ENCODE measurements at places on chromosomes 11 and 22.

DNA sequence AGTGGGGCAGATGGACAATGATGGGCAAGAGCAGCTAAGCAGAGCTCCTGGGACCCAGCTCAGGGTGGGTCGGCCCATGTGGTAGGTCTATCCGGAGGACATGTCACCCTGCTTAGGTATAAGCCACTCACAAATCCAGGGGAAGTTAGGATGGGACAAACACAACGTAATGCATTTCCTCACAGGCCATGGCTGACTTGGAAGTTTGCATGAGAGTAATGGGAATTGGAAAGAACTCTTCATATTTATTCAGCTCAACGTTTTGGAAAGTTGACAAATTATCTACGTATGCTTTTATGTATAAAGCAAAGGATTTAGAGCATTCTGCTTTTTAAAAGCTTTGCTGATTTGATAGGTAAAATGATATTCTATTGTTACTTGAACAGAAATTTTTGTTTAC, 74.9 kb downstream of the SMCO4 start:
- DNase-seq = no peak

- DNase-seq = no peak
Observed at GRCh38 chr22:42814215-42814614, 42.9 kb downstream of the ARFGAP3 start.

DNA sequence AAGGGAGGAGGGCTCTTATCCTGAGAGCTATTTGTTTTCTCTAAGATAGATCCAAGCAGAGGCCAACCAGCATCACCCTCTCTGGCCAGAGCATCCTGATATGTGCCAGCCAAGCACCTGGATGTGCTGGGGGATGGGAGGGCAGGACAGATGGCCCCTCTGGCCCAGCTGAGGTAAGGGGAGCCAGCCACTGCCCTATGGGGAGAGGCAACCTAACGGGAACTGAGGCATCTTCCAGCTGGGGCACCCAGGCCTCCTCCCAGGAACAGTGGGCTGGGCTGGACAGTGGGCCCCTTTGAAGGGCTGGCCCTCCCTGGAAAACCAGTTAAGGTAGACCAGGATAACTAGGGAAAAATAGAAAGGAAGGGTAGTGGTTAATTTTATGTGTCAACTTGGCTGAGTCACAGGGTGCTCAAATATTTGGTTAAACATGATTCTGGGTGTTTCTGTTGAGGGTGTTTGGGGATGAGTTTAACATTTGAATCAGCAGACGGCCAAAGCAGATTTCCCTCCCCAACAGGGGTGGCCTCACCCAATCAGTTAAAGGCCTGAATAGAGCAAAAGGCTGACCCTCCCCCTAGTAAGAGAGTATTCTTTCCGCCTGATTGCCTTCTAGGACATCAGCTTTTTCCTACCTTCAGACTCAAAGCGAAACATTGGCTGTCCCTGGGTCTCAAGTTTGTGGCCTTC, 595.1 kb downstream of the BUD13 start:
- no peak for DNase-seq

GRCh38 chr11:128890543-128891368, at the start of gene KCNJ5:
TSS of gene KCNJ5 (plus strand) at chr11:128891356. CDS start at chr11:128911274, 19,918 bp downstream.
- DNase-seq = no peak

- no peak for DNase-seq
Observed at GRCh38 chr11:19357943-19358342, 117.2 kb upstream of the E2F8 start.
